Ureter (tissue), 1 donor: ENCODE measurements at places on chromosomes 4 and X. TPM values are rescaled to one million over a fixed set of nuclear protein-coding genes. Genes with fewer than 3 reads are reported as not detected.

GRCh38 chr4:187321711-187322110 lies 598.1 kb upstream of the FAT1 start:
- DNase-seq: no peak

GRCh38 chr4:7367864-7368277 lies 66.9 kb downstream of the PSAPL1 start:
- no peak for DNase-seq

GRCh38 chr4:14915018-14915417 lies 87.3 kb upstream of the CPEB2 start:
- DNase-seq: no peak

DNA sequence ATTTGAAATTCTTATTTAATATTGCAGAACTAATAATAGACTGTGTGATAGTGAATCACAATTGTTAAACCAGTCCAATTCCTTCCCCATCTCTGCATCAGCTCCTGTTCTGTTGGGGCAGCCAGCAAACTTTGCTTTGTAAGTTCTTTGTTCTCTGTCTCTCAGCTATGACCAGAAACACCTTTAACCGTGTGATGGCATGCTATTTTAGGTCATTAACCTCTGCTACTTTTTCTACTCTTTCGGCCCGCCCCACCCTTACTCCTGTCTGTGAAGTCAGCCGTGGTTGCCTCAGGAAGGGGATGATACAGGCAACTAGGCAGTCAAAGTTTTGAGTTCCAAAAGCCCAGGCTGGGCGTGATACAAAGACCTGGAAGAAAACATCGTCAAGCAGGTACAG lies 51.3 kb upstream of the EGFL6 start:
- DNase-seq: no peak

GRCh38 chrX:149129767-149130166 lies 375.3 kb downstream of the IDS start:
- no peak for DNase-seq

GRCh38 chrX:38675856-38676255 lies 114.5 kb downstream of the TSPAN7 start:
- no peak for DNase-seq

GRCh38 chr4:92735025-92735665 lies 431.4 kb downstream of the GRID2 start:
- DNase-seq: no peak

DNA sequence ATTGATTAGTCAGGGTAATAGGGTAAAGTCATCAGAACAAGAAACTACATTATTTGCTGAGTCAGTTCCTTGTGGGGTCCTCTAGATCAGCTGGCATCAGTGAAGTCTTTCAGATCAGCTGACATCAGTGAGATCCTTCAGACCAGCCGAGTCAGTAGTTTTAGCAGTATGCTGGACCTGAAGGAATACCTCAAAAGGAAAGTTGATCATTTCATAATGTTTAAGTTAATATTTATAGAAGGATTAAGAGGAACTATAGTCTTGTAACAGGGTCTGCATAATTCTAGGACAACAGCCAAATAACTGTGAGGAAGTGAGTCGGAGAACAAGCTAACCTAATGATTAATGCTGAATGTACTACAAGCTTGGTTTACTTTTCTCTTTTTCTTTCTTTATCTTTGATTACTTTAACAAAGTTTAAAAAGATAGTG lies 958 bp upstream of the UGT2B7 start:
- DNase-seq: no peak

Gene C4orf51
- total RNA-seq: not detected

Gene CYLC1
- total RNA-seq: not detected

Gene SLC4A4
- 36.8 TPM for total RNA-seq

Gene GRXCR1
- not detected for total RNA-seq

Gene IL3RA
- 7.4 TPM for total RNA-seq
